ENCODE measurements at places on chromosomes 2 and 18.

- no peak for DNase-seq
These were observed 21.0 kb upstream of the GLS start for GRCh38 chr2:190859347-190860297.

GRCh38 chr2:12486205-12487118, 230.3 kb upstream of the TRIB2 start:
- DNase-seq, result no peak

- no peak for DNase-seq
These were observed 51.5 kb upstream of the ITGB6 start for GRCh38 chr2:160251569-160251968.

GRCh38 chr2:100248971-100249370, 73.3 kb downstream of the LONRF2 start:
- DNase-seq, result no peak

DNA sequence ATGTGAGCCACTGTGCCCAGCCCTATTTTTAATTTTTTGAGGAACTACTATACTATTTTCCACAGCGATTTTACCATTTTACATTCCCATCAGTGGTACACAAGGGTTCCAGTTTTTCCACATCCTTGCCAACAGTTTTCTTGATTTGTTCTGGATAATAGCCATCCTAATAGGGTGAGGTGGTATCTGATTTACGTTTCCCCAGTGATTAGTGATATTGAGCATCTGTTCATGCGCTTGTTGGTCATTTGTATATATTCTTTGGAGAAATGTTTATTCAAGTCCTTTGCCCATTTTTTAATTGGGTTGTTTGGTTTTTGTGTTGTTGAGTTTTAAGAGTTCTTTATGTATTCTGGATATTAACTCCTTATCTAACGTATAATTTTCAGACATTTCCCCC, 20.8 kb downstream of the TTC39C start:
- DNase-seq, result no peak

DNA sequence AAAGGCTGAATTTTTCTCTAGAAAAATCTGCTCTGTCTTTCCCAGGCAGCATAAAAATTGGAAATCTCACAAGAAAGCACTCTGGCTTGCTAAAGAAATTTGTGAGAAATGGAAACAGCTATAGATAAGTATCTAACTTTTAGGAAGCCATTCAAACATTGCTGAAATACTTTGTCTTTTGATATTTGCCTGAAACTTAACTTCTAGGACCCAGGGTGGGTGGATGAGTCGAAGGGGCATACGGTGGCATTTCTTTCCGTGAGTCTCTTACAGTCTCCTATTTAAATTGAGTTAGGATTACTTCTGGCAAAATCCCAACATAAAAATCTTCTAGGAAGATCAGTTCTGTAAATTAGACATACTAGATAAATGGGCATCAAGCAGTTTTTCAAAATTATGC, 532 bp upstream of the COL3A1 start:
- no peak for DNase-seq

- DNase-seq, result no peak
These were observed 600.8 kb downstream of the CPS1 start for GRCh38 chr2:211157211-211157610.

- DNase-seq, result no peak
These were observed 73.8 kb upstream of the ACAA2 start for GRCh38 chr18:49886891-49887764.

DNA sequence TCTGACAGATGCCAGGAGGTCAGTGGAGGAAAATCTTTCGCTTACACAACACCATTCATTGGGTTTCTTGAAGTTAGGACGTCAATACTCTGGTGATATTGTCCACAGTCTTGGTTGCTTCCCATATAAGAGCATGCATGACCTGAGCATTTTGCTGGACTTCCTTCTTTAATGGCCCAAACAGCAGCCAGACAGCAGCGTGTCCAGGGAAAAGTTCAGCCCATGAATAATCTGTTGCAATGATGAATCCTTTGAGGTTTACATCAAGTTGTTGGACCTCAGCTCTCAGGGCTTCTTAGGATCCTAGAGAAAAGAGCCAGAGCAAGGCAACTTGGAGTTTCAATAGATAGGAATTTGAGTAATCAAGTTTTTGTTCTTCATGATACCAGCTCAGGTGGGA, 155.6 kb upstream of the MGAT5 start:
- DNase-seq, result no peak

GRCh38 chr2:170869036-170869435, 52.3 kb downstream of the GAD1 start:
- no peak for DNase-seq

DNA sequence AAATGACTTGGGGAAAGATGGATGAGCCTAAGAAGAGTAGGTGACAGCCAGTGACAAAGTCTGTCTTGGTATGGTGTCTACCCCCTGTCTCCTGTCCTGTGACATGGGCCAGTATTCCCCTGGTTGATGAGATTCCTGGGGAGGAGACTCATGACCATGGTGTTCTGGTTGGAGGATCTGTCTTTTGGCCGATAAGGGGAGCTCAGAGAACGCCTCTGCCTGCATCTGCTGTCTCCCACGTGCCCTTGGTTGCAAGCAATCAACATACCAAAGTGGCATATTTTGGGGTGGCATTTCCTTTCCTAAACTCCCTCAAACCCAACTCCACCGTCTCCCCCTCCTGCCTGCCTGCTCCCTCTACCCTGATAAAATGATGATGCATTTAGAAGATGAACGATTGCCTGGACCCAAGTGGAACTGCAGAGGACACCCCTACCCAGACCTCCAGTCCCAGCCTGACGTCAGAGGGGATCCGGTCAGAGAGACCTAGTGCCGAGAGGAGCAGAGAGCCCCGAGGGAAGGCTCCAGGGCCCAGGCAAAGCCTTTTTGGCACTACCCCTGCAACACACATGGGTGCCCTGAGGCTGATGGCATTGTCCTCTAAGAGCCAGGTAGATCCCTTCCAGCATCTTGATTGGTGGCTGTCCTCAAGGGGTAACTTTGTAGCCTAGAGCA, 124.2 kb upstream of the MSH6 start:
- DNase-seq, result no peak

DNA sequence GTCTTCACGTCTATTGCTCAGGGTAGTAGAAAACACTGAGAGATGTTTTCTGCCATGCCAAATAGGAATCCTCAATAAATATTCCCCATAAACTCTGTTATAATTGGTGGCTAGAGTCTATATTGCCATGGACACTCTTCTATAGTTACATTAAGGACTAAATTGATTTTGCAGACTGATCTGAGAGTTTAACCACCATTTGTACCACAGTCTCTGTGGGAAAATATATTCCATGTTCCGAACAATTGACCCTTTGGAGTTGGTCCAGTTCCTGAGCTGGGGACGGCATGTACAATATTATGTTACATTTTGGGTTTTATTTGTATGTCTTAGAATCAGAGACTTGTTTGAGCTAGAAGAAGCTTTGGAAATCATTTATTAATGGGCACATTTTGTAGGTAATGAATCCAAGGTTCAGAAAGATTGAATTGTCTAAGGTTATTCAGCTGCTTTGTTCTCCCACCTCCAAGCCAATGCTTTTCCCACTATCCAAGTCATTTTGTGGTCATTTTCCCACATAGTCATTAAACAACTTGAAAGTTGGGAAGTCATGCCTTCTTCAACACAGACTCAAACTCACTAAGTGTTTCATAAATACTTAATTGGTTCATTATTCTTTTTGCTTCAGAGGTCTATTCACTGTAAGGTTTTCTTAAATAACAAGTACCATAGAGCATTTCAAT, 5.1 kb upstream of the PPP1CB start:
- DNase-seq, result no peak

DNA sequence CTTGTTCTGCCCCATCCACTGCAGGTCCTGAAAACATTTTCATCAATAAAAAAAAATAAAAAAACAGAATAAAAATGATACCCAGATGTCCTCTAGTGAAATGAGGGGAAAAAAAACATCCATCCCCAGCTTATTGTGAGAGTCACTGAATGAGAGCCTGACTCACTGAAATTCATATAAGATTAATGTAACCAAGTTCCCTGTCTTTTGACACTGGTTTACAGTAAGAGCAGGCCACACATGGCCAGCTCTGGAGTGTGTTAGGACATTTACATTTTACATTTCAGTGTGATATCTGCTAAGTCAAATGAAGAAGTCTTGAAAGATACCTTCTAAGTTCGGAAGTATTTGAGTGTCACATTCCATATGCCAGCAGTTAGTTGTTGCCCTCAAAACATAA, 21.1 kb upstream of the IL18R1 start:
- no peak for DNase-seq

DNA sequence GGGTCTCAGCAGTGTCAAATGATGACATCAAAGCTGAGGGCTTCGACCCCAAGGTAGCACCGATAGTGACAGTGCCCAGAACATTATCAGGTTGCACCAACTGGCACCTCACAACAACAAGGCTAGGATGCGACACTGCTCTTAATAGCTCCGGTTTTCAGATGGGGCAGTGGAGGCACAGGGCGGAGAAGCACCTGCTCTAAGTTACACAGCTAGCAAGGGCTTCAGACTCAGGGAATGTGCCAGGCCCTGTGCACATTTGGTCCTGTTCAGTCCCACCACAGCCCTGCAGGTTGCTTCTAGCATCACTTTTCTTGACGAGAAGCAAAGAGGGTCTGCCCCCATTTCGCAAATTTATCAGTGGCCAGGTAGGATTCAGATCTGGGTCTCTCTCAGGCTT, 74.1 kb downstream of the DGKD start:
- no peak for DNase-seq

DNA sequence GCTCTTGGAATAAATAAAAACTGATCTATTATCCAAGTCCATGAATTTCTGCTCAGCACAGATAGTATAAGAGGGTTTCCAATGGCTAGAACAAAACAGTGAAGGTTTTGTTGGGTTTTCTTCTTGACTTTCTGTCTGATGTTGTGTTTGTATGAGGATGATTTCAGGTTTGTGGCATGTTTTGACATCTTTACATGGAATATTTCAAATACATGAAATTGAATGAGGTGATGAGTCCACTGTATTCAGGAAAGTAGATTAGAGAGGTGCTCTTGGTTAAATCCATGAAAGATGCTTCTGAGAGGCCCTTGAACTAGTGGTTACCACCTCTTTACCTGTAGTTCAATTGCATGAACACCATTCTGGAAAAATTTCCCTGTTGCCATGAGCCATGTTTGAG, 84.3 kb downstream of the RAPGEF4 start:
- no peak for DNase-seq

GRCh38 chr2:16507655-16508489, 157.8 kb downstream of the CYRIA start:
- DNase-seq, result no peak

GRCh38 chr18:41666231-41666630, 288.8 kb upstream of the PIK3C3 start:
- no peak for DNase-seq

DNA sequence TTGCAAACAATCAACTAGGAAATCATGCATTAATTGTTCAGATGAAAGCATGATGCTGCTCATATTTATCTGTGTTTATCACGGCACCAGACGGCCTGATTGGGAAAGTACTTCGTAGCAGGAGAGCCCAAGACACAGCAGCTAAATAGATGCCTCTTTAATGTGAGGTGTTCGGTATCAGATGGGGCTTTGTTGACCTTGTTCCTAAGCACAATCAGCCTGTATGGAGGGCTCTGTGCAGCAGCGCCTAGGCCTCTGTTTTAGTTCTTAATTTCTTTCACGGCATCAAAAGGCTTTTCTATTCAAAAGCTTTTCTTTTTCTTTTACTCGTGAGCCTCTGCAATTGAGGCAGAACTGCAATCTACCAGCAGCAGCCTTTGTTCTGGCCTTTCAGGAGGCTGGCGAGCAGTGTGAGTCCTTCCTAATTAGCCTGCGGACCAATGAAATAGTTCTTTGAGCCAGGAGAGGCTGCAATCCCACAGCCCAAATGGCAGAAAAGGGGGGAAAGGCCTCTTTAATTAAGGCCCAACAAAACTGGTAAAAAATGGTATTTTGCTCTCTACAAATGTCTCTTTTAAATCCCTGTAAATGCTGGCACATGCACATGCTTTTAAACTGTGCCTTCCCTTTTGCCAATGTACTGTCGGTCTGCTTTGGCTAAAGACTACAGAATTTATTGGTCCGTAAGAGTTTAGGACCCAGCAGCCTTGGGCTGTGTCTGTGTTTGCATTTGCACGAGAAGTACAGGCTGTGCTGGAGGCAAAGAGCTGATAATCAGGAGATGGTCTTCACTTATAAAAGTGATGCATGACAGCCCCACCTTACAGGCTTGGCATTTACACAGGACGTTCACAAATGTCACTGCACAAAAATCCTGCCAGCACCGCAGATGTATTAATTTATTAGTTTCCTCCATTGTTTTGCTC, 159.6 kb downstream of the RND3 start:
- no peak for DNase-seq

DNA sequence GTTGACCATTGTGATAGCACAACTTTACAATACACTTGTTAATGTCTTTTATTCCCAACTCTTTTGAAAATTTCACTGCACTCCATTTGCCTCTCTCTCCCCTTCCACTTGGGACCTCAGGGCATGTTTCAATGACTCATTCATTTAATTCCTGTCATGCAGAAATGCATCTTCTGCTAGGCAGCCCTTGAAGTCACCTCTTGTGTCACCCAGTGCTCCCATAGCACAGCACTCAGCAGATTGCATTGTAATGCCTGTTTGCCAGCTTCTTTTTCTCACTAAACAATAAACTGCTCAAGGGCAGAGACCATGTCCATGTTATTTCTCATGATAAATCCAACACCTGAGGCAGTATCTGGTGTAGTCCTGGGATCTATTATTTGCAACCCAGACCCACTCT, 85.9 kb upstream of the ACSL3 start:
- no peak for DNase-seq

GRCh38 chr18:26225915-26226228, 373 bp upstream of the TAF4B start:
- DNase-seq, result no peak

DNA sequence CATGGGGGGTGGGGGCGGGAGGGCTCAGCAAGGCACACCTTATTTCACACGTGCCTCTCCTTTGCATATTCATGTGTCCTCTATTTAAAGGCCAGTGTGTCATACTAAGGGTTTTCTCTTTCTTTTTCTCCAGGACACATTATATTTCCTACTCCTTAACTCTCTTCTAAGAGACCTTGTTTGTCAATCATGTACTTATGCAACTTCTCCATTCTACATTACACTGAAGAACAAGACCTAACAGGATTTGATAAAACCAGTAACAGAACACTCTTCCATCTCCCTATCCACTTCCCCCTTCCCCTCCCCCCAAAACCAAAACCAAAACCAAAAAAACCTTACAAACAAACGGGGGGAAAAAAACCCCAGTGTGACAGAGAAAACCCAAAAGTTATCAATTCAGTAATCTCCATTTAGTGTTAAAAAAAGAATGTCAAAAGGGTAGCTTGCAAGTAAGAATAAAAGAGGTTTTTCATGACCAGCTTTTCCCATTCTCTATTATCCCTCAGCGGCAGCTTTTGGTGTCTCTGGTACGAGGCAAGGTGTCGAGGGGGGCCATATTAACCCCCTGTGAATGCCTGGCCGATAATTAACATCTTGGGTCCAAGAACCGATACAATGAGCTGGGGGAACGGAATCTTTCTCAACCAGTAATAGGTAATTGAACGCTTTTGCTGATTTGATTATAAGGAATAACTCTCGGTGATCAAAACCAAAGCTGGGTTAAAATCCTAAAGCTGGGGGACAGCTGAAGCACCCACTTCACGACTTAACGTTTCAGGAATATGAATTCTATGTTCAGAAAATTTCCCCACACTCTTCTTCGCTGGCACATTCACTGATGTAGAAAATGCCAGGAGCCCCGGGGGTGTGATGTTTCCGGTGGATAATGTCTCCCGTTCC, 191.0 kb upstream of the TCF4 start:
- DNase-seq, result no peak
